ENCODE measurements at places on chromosomes 7 and 10.
A peak's percentile ranks its signal among the peaks of the same experiment; 100 is the strongest.

- no peak for DNase-seq
These were observed 460.1 kb downstream of the MAGI2 start for GRCh38 chr7:78993341-78993740.

DNA sequence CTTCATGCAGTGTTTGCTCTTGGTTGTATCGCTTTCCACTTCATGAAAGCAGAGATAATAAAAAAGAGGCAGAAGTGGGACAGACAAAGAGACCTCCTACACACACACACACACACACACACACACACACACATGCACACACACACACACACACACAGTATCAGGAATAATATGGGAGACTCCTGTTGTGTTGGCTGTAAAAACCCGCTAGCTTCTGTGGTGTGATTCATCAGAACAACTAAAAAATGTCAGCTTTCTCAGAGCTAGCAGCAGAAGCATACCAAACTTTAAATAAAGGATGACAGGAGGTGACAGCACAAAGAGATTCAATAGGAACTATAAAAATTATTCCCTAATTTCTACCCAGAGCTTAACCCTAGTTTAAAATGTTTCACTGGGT is 148.2 kb upstream of the LRRTM3 start:
- no peak for DNase-seq

GRCh38 chr7:135995748-135996147 is 18.6 kb upstream of the MTPN start:
- DNase-seq = no peak

- DNase-seq = no peak
These were observed 116.0 kb downstream of the NEURL1 start for GRCh38 chr10:103609231-103610082.

DNA sequence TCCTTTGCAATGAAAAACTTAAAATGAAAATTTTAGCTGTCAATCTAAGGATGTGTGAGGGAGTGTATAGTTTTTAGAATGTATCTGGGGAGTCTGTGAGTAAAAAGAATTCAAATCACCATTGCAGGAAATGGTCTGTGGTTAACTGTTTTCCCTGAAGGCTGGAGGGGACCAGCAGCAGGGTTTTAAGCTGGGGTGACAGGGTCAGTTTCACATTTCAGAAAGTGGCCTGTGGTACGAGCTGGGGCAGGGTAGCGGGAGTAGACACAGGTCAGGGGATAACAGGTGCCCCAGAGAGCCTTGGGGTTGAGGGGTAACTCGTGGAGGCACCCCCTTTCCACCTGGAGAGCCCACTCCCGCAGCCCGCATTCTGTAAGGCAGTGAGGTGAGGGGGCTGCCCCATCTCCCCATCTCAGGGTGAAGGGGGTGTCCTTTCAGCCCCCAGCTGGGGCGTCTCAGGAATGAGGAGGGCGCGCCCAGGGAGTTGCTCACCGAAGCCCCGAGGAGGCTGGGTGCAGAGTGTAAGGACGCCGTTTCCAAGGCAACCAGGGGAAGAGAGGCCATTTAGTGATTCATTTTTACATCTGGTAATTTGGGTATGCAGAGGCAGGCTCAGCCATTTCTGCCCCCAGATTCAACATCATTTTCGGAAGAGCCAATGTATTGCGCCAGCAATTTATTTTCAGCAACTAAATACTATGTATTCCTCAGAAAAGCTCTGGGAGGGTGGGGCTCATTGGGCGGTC is 168.9 kb downstream of the SLIT1 start:
- no peak for DNase-seq

DNA sequence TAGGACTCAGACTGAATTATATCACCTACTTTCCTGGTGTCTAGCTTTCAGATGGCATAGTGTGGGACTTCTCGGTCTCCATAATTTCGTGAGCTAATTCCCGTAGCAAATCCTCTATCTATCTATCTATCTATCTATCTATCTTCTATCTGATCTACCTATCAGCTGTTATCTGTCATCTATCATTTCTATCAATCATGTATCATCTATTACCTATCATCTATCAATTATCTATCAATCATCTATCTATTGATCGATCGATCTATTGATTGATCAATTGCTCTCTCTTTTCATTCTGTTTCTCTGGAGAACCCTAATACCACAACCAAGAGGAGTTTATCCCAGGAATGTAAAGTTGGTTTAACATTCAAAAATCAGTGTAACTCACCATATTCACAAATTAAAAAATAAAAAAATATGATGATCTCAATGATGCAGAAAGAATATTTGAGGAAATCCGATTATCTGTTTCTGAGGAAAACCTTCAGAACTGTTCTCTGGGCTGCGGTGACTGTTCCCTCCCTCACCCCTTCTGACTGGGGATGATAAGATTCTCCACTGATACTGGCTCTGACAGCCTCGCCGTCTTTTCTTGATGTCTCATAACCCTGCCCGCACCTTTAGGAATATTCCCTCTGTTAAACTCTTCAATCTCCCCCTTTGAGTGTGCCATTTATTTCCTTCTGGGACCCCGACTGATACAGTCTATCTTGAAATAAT is 147.7 kb downstream of the ACTR3B start:
- no peak for DNase-seq

- DNase-seq = peak; percentile 77
These were observed 36.6 kb upstream of the TNPO3 start for GRCh38 chr7:129091484-129092002.

- DNase-seq = no peak
These were observed 25.8 kb upstream of the AMPH start for GRCh38 chr7:38656968-38657367.

- no peak for DNase-seq
These were observed 39.2 kb upstream of the SDHAF3 start for GRCh38 chr7:97078023-97078969.

DNA sequence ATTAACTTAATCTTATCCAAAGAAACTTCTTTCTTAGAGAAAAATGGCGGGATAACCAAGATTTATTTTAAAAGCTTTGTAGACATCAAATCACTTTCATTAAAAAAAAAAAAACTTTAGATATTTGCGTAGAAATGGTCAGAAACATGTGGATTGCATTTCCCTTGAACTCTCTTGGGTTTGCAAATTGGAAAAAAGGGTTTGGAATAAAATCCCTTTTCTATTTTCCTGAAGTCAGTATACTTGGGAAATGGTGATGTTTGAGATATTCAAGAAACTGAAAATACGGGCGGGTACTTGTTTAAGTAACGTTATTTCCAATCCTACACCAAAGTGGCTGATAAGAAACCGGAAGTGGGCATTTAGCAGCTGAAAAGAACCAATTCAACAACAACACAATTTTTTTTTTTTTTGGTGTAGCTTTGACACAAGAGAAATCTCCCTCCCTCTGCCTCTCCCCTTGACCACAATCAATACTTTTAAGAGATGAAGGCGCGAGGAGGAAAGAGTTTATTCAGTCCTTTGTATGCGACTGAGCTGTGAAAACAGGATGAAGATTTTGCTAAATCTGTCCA is 13.7 kb upstream of the GFRA1 start:
- no peak for DNase-seq

GRCh38 chr7:1675673-1676549 is 5.8 kb downstream of the ELFN1 start:
- DNase-seq = no peak

GRCh38 chr7:32892521-32893206 is 1.1 kb upstream of the KBTBD2 start:
- DNase-seq = peak; percentile 25

DNA sequence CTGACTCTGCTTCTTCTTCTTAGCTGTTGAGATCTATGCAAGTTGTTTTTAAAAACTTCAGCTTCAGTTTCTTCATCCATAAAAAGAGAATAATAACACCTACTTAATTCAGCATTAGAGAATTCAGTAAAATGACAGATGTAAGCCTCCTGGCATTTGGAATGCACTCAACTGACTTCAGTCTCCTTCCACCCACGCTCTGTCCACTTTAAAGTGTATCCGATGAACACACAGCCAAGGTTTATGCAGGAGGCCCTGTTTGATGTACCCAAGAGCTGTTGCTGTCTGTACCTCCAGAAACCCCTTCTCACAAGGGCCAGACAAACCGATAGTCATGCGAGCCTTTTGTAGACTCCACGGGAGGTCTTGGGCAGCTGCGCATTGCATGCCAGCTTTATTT is 27.1 kb upstream of the SLC35B4 start:
- no peak for DNase-seq

GRCh38 chr10:31762316-31762715 is 166.3 kb downstream of the ARHGAP12 start:
- no peak for DNase-seq

DNA sequence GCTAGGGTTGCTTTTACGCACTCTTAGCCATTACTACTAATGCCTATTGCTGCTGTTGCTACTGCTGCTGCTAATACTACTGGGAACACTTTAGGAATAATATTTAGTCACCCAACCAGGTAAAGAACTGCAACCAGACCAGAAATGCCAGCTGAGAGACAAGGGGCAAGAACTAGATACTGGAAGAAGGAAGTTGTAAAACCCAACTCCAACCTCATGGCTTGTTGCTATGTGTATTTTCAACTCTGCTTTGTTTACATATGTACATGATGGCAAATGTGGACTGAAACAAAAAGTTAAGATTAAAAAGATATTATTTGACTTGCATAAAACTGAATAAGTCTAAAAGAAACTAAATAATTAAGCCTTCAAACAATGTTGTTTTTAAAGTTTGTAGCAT is 177.7 kb downstream of the GNAT3 start:
- DNase-seq = no peak

- DNase-seq = no peak
These were observed 27.7 kb downstream of the ZNF775 start for GRCh38 chr7:150406567-150407421.

DNA sequence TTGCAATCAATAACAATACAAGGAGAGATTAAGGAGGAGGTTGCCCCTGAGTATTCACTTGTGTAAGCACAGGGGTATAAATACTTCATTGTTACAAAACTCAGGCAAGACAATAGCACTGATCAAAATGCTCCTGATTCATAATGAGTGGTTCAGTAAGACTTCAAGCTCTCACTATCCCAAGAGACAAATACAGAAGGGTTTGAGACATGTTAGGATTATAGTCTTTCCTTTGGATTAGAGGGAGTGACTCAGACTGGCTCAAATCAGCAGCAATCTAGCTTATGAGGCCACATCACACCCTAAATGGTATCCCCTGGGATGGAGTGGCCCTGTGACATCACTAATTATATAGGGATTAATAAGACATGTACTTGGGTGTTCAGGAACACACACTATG is 167.2 kb upstream of the HGF start:
- no peak for DNase-seq

GRCh38 chr7:115008465-115009114 is 86.7 kb downstream of the MDFIC start:
- DNase-seq = peak; percentile 75

GRCh38 chr10:104735757-104736391 is 94.8 kb downstream of the SORCS3 start:
- no peak for DNase-seq

DNA sequence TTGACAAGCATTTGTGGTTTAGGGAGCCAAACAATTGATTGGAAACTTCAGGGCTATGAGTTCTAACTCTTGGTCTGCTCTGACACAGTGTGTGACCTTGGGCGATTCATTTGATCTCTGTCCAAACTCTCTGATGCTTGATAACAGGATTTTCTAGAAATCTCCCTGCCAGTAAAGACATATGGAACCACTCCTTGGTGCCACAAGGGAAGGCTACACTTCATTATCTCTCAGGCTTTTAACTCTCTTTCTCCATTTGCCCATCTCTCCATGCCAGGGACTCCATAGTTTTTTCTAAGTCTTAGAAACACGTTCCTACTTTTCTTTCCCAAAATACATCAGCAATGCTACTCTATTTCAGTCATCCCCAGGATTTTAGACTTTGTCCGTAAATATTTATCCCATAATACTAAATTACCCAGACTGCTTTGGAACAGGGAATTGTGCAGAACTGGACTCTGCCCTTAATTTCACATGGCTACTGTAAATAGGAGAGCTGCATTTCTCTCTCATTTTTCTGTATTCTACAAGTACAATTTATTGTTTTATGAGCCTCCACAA is 488.2 kb downstream of the SUGCT start:
- DNase-seq = no peak

DNA sequence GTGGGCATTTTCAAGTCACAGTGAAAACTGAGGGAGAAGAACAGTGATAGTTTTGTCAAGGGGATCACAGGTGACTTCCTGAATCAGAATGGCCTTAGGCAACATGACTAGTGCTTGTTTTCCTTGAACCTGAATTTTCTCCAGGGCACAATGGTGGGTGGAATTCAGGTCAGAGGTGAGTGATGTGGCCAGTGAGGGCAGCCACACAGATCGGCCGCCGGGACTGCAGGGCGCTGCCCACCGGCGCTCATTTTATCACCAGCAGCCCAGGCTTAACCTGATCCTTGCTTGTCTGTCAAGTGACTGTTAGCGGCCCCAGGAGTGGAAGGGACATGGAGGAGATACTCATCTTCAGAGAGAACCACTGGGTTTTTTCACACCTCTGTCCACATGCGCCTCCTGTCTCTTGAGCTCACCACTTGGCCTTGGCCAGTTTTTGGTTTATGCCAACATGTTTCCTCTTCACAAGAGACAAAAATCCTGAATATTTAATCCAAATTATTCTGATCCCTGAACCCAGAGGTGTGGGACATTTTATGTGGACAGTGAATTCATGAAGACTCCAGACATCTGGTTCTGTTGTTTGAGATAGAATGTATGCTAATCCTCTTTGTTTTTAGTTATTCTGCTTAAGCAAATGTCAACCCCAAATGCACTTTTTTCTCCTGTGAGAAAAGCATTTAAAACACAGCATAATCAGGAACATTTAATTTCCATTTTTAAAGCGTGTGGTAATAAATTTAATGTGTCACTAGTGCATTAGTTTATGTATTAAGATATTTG is 108.7 kb downstream of the DOCK1 start:
- DNase-seq = no peak

DNA sequence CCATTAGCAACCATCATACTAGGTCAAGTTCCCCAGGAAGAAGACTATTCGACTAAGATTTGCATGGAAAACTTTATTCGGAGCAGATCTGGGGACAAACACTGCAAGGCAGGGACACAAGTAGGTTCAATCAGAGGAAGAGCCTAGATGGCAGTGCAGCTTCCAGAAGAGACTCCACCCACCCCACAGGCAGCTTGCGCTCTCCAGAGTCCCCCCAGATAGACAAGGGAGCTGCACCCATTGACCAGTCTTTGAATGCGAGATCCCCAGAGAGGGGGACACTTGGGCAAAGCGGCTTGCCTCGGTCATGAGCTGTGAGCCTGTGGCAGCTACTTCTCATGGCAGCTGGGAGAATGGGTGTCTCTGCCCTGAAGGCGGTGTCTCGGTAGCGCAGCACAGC is 4.2 kb downstream of the GALNTL5 start:
- no peak for DNase-seq
